ENCODE measurements at places on chromosomes 5 and 9.

DNA sequence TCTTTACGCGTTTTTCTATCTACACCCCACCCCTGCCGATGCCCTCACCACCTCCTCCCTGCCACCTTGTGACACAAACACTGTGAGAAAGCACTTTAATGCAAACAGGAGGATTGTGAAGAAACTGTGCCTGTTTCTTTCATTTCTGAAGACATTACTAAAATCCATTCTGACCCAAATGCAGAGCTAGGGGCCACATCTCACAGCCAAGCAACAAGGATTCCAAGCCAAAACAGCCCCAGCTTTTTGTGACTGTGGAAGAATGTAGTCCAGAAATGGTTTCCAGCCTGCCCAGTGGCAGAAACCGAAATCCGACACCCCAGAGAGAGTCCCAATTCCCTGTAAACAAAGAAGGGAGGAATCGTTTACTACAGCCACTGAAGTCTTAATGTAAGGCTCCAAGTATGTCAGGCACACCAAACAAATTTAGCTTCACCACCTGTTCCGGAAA lies 190.9 kb downstream of the TTC39B start:
- no peak for DNase-seq

DNA sequence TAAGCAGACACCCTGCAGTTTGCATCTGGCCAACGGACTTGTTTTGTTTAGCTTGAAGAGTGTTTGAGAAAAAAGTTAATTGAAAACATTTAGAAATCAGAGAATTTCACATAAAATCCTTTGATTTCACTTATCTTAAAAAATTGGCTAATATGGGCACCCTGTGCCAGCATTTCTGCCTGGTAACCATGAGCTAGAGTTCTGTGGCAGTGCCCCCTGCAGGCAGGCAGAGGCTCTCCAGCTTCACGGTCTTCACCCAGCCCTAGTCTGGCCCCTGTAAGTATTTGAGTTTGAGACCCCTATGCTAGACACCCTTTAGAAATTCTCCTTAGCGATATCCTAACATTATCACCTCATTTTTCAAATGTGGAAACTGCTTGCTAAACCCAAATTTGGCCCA lies 18.8 kb upstream of the FANCC start:
- DNase-seq: no peak

DNA sequence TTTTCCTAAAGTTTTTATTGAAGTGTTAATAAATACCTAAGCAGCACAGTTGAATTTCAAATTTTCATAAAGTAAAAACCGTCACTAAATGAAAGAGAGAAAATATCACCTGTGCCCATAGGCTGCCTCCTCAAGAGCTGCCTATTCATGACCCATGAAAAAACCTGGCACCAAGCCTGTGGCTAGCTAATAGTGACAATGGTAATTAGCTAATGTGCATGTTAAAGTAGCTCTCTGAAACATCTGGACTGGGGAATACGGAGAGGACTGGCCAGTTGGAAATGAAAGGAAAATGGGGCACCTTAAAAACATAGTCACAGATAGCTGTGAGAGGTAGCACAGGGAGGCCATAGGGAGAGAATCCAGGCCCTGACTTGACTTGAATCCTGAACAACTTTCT lies 5.4 kb upstream of the GNE start:
- no peak for DNase-seq

GRCh38 chr5:135217669-135218485 lies 181.2 kb downstream of the MACROH2A1 start:
- no peak for DNase-seq

- DNase-seq: no peak
These were observed 33.9 kb upstream of the TLE4 start for GRCh38 chr9:79537838-79538237.

GRCh38 chr9:23728736-23729135 lies 97.3 kb downstream of the ELAVL2 start:
- DNase-seq: no peak

GRCh38 chr9:113918697-113919350 lies 42.7 kb downstream of the ZNF618 start:
- DNase-seq: no peak

DNA sequence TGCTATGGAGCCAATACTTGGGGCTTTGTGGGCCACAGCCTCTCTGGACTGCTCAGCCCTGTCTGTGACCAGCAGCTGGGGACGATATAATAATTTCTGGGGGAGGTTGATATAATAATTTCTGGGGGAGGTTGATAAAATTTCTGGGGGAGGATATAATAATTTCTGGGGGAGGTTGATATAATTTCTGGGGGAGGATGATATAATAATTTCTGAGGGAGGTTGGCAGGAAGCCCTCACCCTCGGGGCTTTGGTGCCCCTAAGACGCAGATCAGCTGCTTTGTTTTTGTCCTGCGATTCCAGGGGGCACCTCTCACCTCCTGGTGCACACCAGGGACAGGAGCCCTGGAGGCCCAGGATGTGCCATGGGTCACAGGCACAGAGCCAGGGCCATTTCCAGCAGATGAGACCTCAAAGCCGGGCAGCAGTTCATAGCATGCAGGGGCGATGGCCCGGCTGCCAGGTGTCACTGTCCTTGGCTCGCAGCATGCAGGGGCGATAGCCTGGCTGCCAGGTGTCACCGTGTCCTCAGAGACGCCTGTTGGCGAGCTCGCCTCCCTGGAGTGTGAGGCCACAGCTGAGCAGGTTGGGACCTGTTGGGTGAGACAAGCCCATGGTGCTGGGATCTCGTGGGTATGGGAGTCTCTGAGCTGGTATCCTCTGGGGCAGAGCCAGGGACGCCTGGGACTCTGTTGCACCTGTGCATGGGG lies 3.8 kb upstream of the TOR4A start:
- no peak for DNase-seq

DNA sequence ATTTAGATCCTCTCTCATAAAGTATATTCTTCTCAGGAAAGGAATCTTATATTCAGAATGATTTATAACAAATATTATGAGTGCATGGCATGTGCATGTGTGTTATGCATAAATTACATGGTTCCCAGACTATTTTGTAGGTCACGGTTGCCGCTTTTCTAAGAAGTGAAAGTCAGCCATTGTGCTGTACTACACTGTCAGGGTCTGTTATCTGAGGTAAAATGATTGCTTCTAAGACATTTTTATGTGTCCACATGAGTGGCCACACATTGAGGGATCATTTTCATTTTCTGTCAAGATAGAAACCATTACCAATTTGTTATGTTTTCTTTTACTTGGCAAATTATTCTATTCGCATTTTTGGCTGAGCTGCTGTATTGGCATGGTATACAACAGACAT lies 210.8 kb downstream of the CWC27 start:
- no peak for DNase-seq

DNA sequence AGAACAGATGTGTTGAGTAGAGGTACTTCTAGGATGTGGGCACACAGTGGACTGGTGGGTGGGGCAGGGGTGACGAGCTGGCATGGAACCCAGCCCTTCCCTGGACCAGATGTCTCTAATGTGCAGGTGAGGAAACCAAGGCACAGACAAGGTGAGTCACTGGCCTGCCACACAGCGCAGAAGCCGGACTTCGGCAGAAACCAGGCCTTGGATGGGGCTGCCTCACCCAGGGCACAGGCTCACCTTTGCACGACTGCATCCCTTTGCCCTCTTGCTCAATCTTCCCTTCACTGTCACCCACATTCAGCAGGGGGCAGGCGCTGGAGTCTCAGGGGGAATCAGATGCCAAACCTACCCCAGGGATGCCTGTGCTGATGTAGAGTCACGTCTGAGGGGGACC lies 65.4 kb upstream of the LMX1B start:
- no peak for DNase-seq

GRCh38 chr5:73437101-73437776 lies 11.3 kb downstream of the FOXD1 start:
- no peak for DNase-seq

All from hippocampal formation (tissue), 2 donors.